ENCODE measurements at places on chromosomes 3 and 15.

DNA sequence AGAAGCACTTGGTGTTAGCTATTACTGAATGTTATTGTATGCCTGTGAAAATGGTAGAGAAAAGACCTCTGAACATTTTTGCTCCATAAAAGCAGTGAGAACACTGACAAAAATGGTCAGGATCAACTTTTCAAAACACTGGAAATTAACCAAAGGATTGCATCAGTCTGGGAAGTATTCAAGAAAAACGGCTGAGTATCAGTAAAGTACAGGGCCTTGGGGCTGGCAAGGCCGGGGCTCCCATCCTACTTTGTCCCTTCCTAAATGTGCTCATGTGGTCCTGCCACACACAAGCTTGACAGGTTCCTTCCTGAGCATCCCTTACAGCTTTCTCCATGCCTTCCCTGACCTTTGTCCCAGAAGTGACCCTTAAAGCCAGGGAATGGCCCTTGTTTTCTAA is 84.0 kb downstream of the CFAP20DC start:
- no peak for DNase-seq

- no peak for DNase-seq
Measured at GRCh38 chr3:148790370-148790769, 37.2 kb upstream of the CPB1 start.

DNA sequence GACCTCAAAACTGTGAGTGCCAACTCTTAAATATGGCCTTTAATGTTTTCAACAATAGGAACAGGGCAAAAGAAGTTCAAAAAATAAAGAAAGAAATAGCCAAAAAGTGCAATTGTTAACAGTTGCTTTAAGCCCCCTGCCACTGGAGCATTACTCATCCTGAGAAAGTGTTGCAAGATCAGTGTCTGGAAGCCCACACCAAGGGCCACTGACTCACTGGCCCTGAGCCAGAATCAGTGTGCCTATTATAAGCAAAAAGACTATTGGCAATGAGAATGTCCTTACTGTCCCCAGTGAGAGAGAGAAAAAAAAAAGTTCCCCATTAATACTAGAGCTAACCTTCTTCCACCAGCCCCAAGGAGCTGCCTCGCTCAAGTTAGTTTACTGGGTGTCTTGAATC is 480.1 kb upstream of the ZNF385D start:
- DNase-seq = no peak

GRCh38 chr3:128933922-128934253 is 54.5 kb downstream of the ACAD9 start:
- no peak for DNase-seq

- no peak for DNase-seq
Measured at GRCh38 chr15:31390777-31391486, 64.3 kb downstream of the KLF13 start.

DNA sequence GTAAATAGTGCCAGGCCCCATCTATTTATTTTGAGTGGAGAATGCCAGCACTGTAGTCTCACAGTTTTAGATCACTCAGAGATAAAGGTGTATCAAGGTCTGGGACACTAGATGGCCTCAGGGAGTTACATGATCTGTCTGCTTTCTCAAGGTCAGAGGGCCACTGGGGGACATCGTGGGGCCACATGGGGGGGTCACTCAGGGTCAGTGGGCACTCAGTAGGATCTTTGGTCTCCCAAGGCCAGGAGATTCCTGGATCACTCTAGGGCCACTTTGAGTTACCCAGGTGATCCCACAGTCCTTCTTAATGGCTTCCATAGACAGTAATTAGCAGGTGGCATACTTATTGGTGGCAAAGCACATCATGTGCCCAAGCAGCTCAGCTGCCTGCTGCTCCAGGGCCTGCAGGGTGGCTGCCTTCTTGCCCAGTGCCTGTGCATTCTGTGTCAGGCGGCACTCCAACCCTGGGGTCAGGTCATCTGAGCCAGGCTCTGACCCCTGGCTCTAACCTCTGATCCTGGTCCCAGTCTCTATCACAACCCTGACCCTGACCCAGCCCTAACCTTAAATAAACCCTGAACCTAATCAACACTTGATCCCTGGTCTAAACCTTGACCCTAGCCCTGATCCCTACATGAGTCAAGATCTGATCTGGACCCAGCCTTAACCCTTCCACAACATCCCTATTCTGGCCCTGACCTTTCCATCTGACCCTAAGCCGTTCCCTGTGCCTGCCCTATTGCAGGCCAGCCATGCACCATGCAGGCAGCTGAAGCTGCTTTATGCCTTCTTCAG is 1.8 kb upstream of the LAMB2 start:
- DNase-seq = no peak

GRCh38 chr3:7504886-7505775 is 644.2 kb downstream of the GRM7 start:
- no peak for DNase-seq

DNA sequence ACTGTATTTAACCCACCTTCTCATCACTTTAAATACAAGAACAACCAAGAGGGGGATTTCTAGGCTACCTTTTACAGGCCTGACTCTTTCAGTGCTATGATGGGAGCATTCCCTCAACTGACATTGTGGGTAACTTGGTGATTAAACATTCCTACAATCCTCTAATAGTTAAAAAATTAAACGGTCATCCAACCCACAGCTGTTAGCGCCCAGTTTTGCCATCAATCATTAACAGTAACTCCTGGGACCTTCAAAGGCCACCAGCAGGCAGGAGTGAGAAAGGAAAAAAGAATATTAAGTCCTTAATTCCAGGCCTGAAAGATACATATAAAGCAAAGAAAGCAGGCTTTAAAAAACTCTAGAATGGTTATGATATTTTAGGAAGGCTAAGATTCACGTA is 512.1 kb downstream of the MAGI1 start:
- DNase-seq = no peak

DNA sequence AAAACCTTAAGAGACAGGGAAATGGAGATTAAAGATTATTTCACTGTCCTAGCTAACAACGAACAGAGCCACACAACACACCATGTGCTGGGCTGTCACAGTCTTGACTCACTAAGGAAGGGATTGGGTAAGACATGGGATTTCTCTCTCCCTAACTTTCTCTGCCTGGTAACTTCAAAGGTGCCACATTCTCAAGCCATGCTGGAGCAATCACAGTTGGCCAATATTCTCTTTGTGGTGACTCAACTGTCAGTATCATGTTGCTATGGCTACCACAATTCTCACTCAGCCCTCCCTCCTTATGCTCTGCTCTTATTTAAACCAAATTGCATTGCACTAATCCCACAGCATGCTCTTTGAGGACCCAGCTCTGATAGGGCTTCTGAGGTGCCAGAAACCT is 74.0 kb downstream of the OXNAD1 start:
- DNase-seq = no peak

GRCh38 chr3:6605227-6605626 is 255.7 kb upstream of the GRM7 start:
- DNase-seq = no peak

DNA sequence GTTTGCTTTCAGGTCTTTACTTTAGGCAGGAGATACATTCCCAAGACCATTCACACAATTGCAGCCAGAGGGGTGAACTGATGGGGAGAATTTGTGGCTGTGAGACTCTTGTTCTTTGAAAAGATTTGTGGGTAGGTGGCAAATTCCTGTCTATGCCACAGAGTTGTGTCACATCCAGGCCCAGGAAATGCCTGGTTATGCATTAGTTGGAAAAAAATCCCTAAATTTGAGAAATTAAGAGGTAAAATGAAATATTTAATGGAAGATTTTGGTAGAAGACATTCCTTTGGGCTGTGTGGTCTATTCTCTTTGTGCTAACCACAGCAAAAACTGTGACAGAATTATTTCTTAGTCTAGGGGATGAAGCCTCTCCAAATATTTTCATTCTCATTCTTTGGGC is 28.8 kb downstream of the SAMMSON start:
- DNase-seq = no peak

GRCh38 chr3:25532431-25533162 is 104.5 kb downstream of the RARB start:
- DNase-seq = no peak

- DNase-seq = no peak
Measured at GRCh38 chr15:84643838-84644237, 10.2 kb downstream of the WDR73 start.

GRCh38 chr15:37877851-37878741 is 56.3 kb upstream of the TMCO5A start:
- DNase-seq = no peak

Data from NCI-H187 (cell line).